ENCODE measurements at places on chromosomes 4 and X.

DNA sequence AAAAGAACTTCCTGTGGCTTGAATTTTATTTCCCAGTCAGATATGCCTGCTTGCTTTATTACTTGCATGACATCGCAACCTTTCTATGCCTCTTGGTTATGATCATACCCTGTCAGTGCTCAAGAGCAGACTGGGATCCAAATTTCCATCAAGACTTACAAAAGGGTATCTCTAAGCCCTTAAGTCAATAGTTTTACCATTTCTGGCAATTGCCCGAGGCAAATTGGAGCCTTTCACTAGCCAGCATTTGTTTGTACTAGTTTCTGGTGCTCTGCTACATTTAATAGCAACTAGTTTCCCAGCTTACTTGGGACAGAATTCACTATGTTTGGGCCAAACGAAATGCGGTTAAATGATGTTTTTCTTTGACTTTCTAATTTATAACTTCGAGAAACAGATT lies 73.2 kb upstream of the ITM2A start:
- no peak for DNase-seq
- no peaks in the 10 kb centered on the region for H3K4me1 ChIP-seq
- no peaks in the 10 kb centered on the region for H3K36me3 ChIP-seq
- no peak overlapping the region for H3K4me3 ChIP-seq
- no peaks in the 10 kb centered on the region for H3K27me3 ChIP-seq
- H3K27ac ChIP-seq: no peak overlapping the region

- no peak for DNase-seq
- H3K27ac ChIP-seq: no peak overlapping the region
- H3K27me3 ChIP-seq: no peaks in the 10 kb centered on the region
- H3K4me3 ChIP-seq: no peak overlapping the region
- H3K4me1 ChIP-seq: no peaks in the 10 kb centered on the region
Observed at GRCh38 chrX:41600291-41600690, 88.5 kb upstream of the GPR34 start.

DNA sequence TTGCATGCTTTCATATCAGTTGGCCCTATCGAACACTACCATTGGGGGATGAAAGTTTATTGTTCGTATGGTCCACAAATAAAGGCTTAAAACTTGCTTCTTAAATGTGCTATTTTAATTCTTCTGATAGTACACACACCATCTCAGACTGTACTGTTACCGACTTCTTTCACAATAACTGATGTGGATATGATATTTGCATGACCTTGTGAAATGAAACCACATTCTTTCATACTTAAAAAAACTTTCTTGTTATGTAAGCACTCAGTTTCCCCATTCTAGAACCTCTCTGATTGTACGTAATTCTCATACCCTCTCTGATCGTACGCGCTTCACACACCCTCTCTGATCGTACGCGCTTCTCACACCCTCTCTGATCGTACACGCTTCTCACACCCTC lies 12.0 kb upstream of the WDR19 start:
- no peak overlapping the region for H3K27ac ChIP-seq
- no peak for DNase-seq
- H3K36me3 ChIP-seq: no peaks in the 10 kb centered on the region
- H3K4me1 ChIP-seq: no peaks in the 10 kb centered on the region
- no peaks in the 10 kb centered on the region for H3K27me3 ChIP-seq

DNA sequence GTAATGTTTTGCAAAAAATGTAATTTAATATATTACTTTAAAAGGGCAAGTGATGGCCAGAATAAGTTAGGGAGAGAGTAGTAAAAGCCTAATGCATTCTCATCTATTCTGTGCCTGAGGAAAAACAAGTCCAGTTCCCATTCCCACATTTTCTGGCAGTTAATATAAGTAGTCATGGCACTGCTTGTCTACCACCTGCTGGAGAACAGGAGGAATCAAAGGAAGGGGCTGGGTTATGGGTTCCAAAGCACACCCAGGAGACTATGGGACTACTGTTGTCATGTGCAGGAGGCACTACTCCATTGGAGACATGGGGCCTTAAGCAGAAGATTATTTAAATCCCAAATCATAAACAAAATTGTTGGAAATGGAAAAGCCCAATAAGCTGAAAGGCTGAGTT lies 2618.6 kb downstream of the ARAP2 start:
- H3K27me3 ChIP-seq: no peaks in the 10 kb centered on the region
- H3K36me3 ChIP-seq: no peaks in the 10 kb centered on the region
- no peak overlapping the region for H3K4me3 ChIP-seq
- no peaks in the 10 kb centered on the region for H3K4me1 ChIP-seq

DNA sequence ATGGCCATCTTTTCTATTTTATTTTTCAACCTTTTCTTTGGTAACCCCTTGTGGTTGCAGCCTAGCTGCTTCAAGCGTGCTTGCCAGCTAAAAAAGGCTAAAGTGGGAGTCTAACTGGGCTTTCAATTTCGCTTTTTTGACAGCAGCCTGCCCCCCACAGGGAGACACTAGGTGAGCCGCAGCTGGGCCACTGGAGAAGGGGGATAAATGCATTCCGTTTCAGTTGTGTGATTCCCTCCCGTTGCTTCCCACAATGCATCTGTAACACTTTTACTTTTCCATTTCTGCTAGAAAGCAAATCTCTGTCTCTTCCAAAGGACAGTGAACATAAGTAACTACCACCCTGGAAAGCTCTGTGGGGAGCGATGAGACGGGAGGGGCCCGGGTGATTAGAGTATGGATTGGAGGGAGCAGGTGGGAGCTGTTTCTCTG lies 86.3 kb upstream of the RAPGEF2 start:
- no peaks in the 10 kb centered on the region for H3K4me1 ChIP-seq
- H3K27ac ChIP-seq: no peak overlapping the region
- no peaks in the 10 kb centered on the region for H3K27me3 ChIP-seq
- no peak overlapping the region for H3K4me3 ChIP-seq

- H3K4me1 ChIP-seq: no peaks in the 10 kb centered on the region
- H3K27me3 ChIP-seq: no peaks in the 10 kb centered on the region
- H3K4me3 ChIP-seq: no peak overlapping the region
- no peak for DNase-seq
- no peak overlapping the region for H3K27ac ChIP-seq
Observed at GRCh38 chr4:94516999-94517398, 65.3 kb downstream of the PDLIM5 start.

DNA sequence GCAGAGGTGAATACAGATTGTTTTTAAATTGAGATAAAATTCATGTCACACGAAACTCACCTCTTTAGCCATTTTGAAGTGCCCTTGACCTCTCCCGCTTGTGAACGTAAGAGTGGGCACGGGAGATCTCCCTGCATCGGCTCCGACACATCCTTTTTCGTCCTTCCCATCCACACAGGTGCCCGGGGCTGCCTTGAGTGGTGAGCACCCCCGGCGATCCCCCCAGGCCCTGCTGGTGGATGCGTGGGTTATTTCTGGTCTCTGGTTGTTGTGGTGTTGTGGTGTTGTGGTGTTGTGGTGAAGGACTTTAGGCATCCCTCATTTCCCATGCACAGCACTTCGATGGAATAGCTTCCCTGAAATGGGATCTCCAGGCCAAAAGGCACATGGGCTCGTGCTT lies 46.1 kb downstream of the PSAPL1 start:
- no peak overlapping the region for H3K4me3 ChIP-seq
- no peak overlapping the region for H3K27ac ChIP-seq
- H3K27me3 ChIP-seq: no peaks in the 10 kb centered on the region
- no peak for DNase-seq
- no peaks in the 10 kb centered on the region for H3K36me3 ChIP-seq

DNA sequence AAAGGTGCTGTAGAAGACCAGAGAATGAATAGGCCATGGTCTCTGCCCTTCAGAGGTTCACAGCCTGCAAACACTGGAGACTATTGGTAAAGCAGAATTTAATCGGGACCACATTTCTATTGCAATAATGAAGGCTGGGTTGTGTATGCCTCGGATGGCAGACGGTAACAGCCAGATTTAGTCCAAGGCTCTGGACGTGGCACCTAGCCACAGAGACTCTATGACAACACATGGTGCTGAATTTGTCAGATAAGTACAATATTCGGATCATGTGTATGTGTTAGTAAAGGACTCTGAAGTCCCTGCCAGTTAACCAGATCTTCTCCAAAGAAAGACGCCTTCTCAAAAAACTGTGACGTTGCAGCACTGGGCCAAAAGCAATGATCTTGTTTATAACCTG lies 129.0 kb downstream of the DCTD start:
- H3K36me3 ChIP-seq: no peaks in the 10 kb centered on the region
- no peak overlapping the region for H3K27ac ChIP-seq
- H3K4me1 ChIP-seq: no peaks in the 10 kb centered on the region

DNA sequence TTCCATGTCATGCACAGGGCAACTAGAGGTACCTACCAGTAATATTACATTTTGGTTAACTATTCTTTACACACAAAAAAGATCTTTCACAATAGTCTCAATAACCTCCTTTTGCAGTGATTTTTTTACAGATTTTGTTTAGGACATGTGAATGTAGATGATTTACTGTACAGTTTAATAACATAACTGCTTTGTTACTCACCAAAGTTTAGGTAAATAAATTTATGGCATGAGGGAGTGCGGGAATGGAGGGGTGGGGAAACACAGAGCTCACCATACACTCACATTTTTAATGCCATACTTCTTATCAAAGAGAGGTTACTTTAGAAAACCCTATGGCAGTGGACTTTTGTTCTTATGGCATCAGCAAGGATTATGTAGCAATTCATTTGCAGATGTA lies 93.1 kb upstream of the TEX13A start:
- H3K4me1 ChIP-seq: no peaks in the 10 kb centered on the region
- no peaks in the 10 kb centered on the region for H3K36me3 ChIP-seq
- no peak overlapping the region for H3K27ac ChIP-seq
- H3K4me3 ChIP-seq: no peak overlapping the region
- H3K27me3 ChIP-seq: no peaks in the 10 kb centered on the region

DNA sequence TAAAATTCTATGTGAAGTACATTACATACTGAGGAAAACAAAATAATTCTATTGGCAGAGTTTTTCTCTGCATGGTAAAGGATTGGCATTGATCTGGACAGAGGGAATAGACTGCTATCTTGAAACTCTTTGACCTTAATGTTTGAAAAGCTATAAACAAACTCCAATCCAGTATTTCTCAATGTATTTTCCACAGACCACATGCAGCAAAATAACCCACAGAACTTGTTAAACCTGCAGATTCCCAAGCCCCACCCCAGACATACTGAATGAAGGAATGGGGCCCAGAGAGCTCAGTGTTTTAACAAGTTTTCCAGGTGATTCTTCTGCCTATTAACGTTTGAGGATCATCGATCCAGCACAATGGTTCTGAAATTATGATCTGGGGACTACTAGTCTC lies 15.7 kb downstream of the RNF128 start:
- H3K4me3 ChIP-seq: no peak overlapping the region
- no peaks in the 10 kb centered on the region for H3K27me3 ChIP-seq
- no peak overlapping the region for H3K27ac ChIP-seq
- no peaks in the 10 kb centered on the region for H3K4me1 ChIP-seq
- DNase-seq: no peak

GRCh38 chrX:17679820-17680219 lies 57.5 kb upstream of the SCML1 start:
- no peak overlapping the region for H3K4me3 ChIP-seq
- H3K36me3 ChIP-seq: no peaks in the 10 kb centered on the region
- H3K4me1 ChIP-seq: peaks cover 5% of the 10 kb centered on the region

GRCh38 chr4:16661813-16662212 lies 236.6 kb downstream of the LDB2 start:
- H3K36me3 ChIP-seq: no peaks in the 10 kb centered on the region
- DNase-seq: no peak
- H3K4me1 ChIP-seq: no peaks in the 10 kb centered on the region
- H3K27ac ChIP-seq: no peak overlapping the region

GRCh38 chr4:44086753-44087152 lies 361.9 kb downstream of the KCTD8 start:
- H3K27me3 ChIP-seq: no peaks in the 10 kb centered on the region
- H3K4me3 ChIP-seq: no peak overlapping the region
- no peak overlapping the region for H3K27ac ChIP-seq
- no peaks in the 10 kb centered on the region for H3K36me3 ChIP-seq

DNA sequence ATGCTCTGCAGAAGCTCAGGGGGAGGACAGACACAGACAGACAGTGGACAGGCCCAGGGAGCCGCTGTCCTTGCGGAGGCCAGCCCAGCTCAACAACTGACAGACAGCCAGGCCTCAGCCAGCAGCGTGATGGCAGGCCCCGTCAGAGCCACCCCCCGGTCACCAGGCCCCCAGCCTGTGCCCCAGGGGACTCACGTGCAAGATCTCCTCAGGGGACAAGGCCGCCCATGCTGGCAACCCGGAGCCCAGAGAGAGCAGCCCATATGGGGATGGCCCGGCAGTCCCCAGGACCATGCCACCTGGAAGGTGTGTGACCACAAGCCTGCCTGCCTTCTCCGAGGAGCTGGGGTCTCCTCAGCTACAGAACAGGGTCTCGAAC lies 28.0 kb upstream of the MXD4 start:
- H3K4me1 ChIP-seq: peaks cover 27% of the 10 kb centered on the region
- peak overlapping the region; percentile 96 for H3K27ac ChIP-seq
- H3K4me3 ChIP-seq: no peak overlapping the region
- no peaks in the 10 kb centered on the region for H3K27me3 ChIP-seq

GRCh38 chrX:64536736-64537135 lies 141.5 kb upstream of the MTMR8 start:
- no peak for DNase-seq
- no peaks in the 10 kb centered on the region for H3K4me1 ChIP-seq
- no peaks in the 10 kb centered on the region for H3K27me3 ChIP-seq
- no peaks in the 10 kb centered on the region for H3K36me3 ChIP-seq

- H3K4me1 ChIP-seq: no peaks in the 10 kb centered on the region
- no peak for DNase-seq
Observed at GRCh38 chr4:39616651-39617050, 22.0 kb downstream of the SMIM14 start.

DNA sequence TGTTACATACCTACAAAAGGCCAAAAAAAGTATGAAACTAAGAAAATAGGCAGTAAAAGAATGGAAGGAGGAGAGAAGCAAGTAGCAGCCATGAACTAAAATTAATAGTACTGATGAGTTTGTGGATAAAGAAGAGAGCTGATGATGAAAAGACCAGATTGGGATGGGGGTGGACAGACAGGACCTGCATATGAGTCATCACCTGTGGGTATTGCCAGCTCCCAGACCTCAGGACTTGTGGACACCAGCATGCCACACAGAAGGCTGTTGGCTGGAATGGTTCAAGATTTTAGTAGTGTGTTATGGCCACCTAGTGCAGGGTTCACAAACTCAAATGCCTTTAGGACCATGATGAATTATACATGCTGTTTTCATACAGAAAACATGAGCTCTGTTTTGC lies 58.9 kb downstream of the ARX start:
- DNase-seq: no peak
- H3K4me3 ChIP-seq: no peak overlapping the region
- H3K4me1 ChIP-seq: no peaks in the 10 kb centered on the region
- no peak overlapping the region for H3K27ac ChIP-seq
- no peaks in the 10 kb centered on the region for H3K36me3 ChIP-seq

GRCh38 chrX:154840856-154841255 lies 6.4 kb upstream of the SMIM9 start:
- no peaks in the 10 kb centered on the region for H3K27me3 ChIP-seq
- no peaks in the 10 kb centered on the region for H3K4me1 ChIP-seq
- no peak overlapping the region for H3K4me3 ChIP-seq
- no peak for DNase-seq
- no peaks in the 10 kb centered on the region for H3K36me3 ChIP-seq

DNA sequence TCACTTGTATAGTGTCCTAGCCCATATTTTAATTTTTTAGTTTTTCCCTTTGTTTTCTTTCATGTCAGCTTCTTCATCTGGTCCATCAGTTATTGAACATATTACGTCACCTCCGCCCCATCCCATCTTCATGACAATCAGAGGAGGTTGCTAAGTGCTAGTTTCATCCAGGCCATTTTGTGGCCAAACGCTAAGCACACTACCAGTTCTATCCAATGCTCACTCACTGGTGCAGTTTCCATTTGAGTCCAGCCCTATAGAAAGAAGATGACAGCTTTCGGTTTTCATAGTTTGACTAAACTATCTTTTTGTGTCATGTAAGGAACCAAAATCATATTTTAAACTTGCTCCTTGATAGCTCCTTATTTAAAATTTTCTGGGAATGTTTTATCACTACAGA lies 304.2 kb downstream of the TENM3 start:
- no peaks in the 10 kb centered on the region for H3K4me1 ChIP-seq
- no peak overlapping the region for H3K4me3 ChIP-seq
- H3K27me3 ChIP-seq: no peaks in the 10 kb centered on the region

Measured in T-cell (primary cell).